NCI-H2029 treated with DMSO at 0.1 percent for 48 hours (cell line): ENCODE measurements at places on chromosomes 13 and 19.

GRCh38 chr13:40664350-40665125 is 1.9 kb downstream of the FOXO1 start:
- no peak for DNase-seq

GRCh38 chr19:2353159-2353886 is 6.7 kb upstream of the TMPRSS9 start:
- DNase-seq, result no peak

GRCh38 chr19:38209671-38210457 is 14.2 kb downstream of the DPF1 start:
- no peak for DNase-seq

- no peak for DNase-seq
These were observed 112.8 kb upstream of the PABPC3 start for GRCh38 chr13:24983094-24983493.

DNA sequence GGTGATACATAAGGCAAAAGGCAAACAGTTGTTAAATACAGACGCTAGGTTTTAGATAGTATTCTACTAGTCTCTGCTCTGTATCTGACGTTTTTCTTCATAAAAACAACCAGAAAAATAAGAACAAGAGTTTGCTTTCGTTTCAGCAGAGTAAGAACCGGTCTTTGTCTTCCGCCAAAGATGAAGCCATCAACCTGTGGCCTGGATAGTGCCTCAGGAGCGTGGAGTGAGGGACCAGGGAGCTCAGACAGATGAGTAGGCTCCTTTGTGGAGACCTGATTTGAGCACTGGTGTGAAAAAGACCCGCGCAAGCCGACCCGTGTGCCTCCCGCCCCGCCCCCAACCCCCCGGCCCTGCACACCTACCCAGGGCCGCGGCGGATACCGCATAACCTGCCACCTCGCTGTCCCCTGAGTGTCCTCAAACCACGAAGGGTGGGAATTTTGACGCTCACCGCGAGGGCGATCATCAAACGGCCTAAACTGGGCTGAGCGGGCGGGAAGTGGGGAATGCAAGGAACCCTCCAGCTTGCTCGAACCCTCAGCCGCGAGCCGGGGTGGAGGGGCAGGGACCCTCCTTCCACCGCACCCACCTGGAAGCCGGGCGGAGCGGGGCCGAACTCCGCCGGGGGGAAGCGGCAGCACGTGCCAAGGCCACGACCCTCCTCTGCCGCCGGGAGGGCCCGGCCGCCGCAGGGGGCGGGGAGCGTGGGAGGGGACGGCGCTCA is 866 bp upstream of the LMO7 start:
- DNase-seq, result no peak

DNA sequence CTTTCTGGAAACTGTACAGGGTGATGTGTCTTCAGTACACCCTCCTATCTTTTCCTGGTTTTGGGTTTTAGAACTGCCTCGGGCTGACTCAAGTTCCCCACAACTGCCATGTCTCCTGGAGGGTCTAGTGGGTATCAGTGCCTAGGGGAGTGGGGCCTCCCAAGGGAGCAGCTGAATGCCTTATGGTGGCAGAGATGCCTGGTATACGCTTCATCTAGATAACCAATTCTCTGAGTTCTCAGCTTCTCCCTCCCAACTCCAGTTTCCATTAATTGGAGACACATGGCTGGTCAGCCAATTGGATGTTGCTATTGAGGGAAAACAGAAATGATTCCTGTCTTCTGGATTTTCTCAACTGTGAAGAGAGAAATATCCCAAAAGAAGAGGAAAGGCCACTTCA is 12.8 kb downstream of the ZNF439 start:
- no peak for DNase-seq

- no peak for DNase-seq
These were observed 934 bp downstream of the KXD1 start for GRCh38 chr19:18558604-18559003.

- DNase-seq, result no peak
These were observed 32.0 kb downstream of the USP12 start for GRCh38 chr13:27139565-27139964.

GRCh38 chr19:963486-963951 is 20.6 kb upstream of the WDR18 start:
- DNase-seq, result no peak

DNA sequence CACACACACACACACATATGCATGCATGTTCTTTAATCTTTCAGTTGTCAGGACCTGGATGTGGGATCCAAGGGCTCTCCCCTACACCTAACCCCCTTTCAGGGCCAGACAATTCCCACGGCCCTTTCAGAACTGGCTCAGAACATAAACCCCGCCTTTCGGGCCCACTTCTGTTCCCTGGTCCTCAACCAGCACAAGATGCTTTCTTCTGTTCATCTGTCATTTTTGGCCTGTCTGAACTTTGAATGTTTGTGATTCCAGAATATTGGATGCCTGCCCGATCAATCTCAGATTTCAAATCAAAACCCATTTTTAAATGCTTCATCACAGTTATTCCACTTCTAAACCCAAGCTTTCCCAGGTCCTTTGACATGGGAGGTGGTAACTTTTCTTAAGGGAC is 167.3 kb downstream of the USP12 start:
- DNase-seq, result no peak

DNA sequence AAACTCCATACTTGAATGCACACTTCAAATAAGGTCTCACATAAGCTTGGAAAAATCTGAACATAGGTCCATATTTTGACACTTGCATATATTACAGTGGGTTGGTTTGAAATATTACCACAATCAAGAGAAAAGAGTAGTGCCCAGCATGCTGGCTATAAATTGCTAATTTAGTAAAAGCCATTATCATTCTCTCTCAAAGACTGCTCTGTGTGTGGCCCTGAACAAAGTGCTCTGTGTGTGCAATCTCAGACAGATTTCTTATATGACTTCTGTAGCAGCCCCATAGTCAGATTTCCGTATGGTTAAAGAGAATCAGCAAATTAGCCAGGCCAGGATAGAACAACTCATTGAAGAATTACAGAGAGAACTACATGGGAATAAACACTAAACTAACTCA is 78.2 kb downstream of the LIG4 start:
- no peak for DNase-seq

- no peak for DNase-seq
These were observed 32.2 kb downstream of the MRPL57 start for GRCh38 chr13:21208652-21209154.

DNA sequence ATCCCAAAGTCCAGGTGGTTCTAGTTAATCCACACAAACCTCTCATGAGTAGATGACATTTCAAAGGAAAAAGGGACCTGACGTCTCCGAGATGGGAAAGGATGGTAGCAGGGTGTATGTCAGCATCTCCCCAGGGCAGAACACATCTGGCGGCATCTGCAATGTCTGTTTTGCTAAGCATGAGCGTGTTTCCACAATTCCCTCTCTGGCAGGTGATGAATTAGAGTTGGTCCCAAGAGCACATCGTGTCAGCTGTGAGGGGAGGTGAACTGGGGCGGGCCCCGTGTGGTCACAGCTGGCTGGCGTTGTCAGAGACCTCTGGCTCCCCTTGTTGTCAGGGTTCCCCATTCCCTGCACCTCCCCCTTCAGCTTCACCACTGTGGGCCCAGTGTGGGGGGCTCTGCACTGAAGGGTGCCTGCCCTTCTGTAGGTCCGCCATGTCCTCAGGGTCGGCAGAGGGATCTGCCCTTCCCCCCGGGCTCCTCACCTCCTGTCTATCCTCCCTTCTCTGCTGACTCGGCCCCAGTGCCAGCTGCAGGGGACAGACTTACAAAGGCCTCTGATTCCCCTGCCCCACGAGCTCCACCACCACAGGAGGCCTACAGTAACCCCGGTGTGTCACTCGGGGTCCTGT is 58.2 kb downstream of the CDADC1 start:
- DNase-seq, result no peak

- no peak for DNase-seq
These were observed 661.2 kb downstream of the TBC1D4 start for GRCh38 chr13:74820809-74821208.

DNA sequence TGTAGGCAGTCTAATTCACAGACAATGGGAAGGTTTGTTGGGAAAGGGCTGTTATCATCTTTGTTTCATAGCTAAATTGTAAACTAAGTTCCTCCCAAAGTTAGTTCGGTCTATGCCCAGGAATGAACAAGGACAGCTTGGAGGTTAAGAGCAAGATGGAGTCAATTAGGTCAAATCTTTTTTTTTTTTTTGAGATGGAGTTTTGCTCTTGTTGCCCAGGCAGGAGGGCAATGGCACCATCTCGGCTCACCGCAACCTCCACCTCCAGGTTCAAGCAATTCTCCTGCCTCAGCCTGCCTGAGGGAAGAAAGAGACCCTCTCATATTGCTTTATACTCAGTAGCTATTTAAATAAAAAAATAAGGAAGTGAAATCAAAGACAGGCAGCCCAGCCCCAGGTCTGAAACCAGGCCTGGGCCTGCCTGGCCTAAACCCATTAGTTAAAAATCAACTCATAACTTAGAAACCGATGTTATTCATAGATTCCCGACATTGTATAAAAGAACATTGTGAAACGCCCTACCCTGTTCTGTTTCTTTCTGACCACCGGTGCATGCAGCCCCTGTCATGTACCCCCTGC is 297.4 kb upstream of the SGCG start:
- DNase-seq, result no peak

DNA sequence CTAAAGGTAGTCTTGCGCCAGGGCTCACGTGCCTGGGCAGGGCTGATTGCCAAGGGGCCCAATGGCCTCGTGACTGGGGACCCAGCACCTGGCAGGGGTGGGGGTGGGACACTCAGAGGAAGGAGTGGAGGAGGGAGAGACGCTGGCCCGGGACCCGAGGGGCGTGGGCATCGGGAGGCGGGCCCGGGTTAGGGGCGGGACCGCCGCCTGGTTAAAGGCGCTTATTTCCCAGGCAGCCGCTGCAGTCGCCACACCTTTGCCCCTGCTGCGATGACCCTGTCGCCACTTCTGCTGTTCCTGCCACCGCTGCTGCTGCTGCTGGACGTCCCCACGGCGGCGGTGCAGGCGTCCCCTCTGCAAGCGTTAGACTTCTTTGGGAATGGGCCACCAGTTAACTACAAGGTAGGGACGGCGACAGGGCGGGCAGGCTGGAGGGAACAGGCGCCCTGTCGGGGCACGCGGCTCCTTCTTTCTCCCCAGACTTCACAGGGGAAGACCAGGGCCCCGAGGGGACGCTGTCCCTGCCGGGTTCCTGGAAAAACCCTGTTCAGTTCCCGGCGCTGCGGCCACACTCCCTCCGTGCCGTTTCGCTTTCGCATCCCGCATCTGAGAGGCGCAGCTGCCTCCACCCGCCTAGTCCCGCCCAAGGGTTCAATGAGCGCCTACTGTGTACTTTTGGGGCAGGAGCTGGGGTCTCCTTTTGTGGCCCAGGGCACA is at the start of gene IFI30:
TSS of gene IFI30 (plus strand) at position 242 of the 717 bp plus-strand sequence. CDS start at position 271, 29 bp downstream.
- DNase-seq, result peak; percentile 40

DNA sequence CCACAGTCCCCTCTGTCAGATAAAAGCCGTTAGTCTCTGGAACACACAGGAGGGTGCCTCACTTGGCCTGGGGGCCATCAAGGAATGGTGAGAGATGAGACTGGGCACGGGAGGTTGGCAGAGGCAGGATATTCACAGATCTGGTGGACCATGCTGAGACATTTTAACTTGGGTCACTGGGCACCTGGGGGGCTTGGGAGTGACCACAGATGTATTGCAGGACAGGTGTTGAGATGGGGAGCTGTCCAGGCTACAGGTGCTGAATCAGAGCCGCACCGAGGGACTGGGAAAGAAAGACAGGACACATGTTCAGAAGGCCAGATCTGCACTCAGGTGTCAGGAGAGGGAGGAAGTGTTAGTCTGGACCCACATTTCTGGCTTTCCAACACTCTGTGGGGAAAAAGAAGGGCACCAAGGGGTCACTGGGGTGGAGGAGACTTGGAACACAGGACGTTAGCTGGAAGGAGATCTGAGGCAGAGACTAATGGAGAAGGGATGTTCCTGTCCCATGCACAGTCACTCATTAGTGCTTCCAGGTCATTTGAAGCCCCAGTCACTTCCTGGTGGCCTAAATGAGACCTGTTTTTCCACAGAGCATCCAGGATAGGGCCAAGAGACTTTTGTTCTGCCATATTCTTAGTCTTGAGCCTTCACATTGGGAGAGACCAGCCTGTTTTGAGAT is 56.1 kb downstream of the CHST8 start:
- no peak for DNase-seq

GRCh38 chr13:99379856-99380801 is 72.9 kb upstream of the GPR183 start:
- DNase-seq, result no peak

GRCh38 chr19:44954649-44955504 is at the start of gene CLPTM1:
CLPTM1 (plus strand) TSS chr19:44955380; CDS start chr19:44955396, 16 bp downstream.
- DNase-seq, result peak; percentile 95

DNA sequence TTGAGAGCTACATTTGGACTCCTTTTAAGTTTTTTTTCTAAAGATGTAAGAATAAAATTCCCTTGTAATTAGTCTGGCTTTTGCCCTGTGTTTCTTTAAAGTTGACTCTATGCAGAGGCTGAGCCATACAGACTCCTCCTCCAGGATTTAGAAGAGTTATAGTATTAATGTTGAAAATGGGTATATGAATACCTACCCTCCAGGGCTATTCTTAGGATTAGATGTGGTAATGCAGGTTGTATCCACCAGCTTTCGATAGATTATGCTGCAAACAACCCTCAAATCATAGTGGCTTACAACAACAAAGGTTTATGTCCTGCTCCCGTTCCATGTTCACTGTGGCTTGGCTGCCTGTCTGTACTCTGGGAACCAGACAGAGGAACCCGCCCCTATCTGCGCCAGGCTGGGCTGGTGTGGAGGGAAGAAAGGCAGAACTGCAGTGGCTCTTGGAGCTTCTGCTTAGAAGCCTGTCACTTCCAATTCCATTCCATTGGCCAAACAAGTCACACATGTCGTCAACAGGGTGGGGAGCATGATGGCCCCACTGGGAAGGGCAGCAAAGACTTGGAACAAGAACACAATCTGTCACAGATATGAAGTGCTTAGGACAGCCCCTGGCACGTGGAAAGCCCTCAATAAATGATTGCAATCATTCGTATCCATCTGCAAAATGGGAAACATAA is 290.8 kb downstream of the FOXO1 start:
- no peak for DNase-seq

DNA sequence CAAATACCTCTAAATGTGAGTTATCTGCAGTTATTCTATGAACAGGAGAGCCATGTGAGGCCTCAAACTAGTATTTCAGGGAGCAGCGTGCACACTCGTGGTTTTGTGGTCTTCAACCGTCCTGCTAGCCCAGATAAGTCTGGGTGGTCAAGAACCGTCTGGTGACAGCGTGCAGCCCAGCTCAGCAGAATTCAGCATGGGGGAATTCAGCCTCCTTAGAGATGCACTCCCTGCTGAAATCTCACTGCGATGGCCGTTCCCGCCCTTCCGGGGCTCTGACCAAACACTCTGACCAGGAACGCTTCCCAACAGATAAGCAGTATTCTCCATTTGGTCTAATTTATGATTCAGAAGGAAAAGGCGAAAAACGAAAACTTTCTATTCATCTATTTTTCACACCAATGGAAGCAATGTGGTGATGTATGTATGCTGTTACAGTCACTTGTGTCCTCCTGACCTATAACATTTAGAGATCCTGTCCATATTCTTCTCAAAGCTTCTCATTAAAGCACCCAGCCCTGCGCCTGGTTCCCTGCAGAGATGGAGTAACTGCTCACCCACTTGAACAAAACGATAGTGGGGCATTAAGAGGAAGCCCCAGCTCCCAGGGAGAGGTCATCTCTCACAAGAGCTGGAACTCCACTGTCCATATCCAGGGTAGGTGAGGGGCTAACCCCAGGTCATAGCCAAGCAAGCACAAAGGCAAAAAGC is 2.9 kb downstream of the ANKRD27 start:
- no peak for DNase-seq

GRCh38 chr19:47339196-47339880 is 7.4 kb downstream of the C5AR2 start:
- no peak for DNase-seq

GRCh38 chr19:47215581-47215980 is 15.4 kb downstream of the BBC3 start:
- DNase-seq, result no peak
